ENCODE measurements at places on chromosomes 7 and 10. TPM values are rescaled to one million over a fixed set of nuclear protein-coding genes. Genes with fewer than 3 reads are reported as not detected.

The INPP5A gene
- 14.9 TPM for total RNA-seq

The TMEM178B gene
- 1.0 TPM for total RNA-seq

The SFTPA1 gene
- total RNA-seq: not detected

The PPP1R17 gene
- total RNA-seq: not detected

The PIP gene
- not detected for total RNA-seq

The ADRA2A gene
- 0.07 TPM for total RNA-seq

The SLC29A3 gene
- 4.4 TPM for total RNA-seq

The MEOX2 gene
- not detected for total RNA-seq

The CTAGE8 gene
- 1.5 TPM for total RNA-seq

The SVOPL gene
- not detected for total RNA-seq

The FRG2B gene
- total RNA-seq: not detected

The ATOH7 gene
- total RNA-seq: not detected

The GPR141 gene
- not detected for total RNA-seq

The ADIRF gene
- not detected for total RNA-seq

The GDF2 gene
- total RNA-seq: not detected

DNA sequence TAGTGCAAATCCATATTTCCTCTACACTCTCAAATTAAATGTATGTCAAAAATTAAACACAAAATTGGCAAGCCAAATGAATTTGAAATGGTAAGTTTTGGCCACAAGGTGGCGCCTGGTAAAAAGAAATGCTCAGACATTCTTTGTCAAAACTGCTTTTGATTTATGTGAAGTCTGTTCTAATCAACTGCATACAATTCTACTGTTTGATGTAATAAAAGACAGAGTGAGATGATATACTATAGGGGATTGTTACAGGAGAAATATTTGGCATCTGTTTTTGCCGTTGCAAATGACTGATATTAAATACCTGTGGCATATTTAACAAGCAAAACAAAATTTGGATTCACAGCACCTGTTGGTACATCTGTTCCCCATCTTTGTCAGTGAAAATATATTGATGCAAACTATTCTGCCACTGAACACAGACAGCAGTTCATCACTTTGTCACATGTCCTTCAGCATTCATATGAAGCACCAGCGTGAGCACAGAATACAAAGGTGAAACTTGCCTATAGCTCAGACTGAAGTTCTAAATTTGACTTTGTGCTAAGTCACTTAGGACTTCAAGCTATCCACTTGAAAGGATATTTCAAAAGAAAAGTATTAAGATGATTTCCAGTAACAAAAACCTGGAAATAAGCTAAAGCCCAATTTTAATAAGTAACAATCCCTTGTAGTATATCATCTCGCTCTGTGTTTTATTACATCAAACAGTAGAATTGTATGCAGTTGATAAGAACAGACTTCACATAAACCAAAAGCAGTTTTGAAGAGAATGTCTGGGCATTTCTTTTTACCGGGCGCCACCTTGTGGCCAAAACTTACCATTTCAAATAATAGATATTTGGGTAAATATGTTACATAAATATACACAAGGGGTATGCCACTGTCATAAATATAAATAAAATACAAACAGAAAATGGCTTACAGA lies 10.2 kb upstream of the CH25H start:
- peak; percentile 69 for DNase-seq

DNA sequence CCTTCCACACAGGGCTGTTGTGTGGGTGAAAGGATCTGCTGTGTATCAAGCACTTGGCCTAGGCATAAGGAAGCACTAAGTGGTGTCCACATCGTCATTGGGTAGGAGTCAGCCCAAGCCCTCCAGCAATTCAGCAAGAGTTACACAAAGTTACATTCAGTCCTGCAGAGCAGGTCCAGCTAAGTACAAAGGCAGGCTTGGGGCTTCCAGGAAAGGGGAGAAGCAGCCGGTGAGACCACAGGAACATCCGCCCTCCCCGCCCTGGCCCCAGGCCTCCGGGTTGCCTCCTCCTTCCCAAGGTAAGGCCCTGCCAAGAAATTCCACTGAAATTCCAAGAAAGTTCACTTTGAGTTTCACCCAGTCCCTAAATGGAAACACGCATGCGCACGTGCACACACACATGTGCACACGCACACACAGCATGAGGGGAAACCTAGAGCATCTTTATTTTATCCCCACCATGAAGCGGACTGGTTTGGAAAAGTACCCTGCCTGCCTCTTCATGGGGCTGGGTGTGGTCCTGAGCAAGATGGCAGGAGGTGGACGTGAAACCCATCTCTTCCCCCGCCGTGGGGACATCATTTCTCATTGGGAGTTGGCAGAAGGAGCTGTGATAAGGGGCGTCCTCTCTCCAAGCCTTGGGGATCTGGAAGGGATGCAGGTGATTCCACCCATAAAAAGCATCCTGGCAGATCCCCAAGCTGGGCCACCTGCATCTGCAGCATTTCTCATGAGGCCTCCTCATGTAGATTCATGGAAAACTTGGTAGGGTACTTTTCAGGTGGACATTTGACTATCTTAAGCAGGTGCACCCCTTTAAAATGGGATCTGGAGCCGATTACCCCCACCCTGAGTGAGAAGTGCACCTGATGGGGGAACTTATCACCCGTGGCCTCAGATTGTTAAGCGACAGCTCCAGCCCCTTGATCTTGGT lies 69.1 kb upstream of the NANOS1 start:
- DNase-seq: no peak

DNA sequence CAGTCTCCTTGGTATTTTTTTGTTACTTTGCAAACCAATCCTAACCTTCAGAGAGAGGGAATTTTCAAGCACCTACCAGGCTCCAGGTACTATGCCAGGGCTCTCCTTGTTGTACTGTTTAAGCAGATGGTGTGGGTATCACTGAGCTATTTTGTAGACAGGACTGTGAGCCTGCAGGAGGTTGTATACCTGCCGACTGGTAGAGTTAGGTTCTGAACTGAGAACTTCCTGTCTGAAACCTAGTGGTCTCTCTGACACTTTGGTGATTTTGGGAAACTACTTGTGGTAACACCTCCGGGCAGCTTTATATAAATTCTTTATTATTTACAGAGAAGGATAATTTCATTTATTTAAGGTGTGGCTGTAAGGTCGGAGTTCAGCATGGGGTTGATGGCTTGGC lies 4.6 kb downstream of the ZNF853 start:
- DNase-seq: no peak

- DNase-seq: no peak
Measured at GRCh38 chr7:31892099-31892829, 177.9 kb downstream of the PDE1C start.

DNA sequence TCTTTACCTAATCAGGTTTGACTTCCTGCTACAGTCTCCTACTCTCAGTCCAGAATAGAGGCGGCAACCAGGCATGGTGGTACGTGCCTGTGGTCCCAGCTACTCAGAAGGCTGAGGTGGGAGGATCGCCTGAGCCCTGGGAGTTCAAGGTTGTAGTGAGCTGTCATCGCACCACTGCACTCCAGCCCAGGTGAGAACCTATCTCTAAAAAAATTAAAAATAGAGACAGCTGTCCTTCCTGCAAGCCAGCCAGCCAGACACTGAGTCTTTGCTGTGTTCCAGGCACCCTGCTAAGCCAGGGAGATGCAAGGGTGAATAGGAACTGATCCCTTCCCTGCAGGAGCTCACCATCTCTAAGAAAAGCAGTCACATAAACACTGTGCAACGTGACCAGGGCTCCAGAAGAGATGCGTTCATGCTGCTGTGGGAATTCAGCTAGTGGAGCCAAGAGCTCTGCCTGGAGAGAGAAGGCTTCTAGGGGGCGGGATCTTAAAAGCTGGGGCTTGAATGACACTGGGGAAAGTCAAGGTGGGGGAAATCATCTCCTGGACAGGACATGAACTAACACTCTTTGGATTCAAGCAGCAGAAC lies 22.1 kb upstream of the SLIT1 start:
- no peak for DNase-seq

DNA sequence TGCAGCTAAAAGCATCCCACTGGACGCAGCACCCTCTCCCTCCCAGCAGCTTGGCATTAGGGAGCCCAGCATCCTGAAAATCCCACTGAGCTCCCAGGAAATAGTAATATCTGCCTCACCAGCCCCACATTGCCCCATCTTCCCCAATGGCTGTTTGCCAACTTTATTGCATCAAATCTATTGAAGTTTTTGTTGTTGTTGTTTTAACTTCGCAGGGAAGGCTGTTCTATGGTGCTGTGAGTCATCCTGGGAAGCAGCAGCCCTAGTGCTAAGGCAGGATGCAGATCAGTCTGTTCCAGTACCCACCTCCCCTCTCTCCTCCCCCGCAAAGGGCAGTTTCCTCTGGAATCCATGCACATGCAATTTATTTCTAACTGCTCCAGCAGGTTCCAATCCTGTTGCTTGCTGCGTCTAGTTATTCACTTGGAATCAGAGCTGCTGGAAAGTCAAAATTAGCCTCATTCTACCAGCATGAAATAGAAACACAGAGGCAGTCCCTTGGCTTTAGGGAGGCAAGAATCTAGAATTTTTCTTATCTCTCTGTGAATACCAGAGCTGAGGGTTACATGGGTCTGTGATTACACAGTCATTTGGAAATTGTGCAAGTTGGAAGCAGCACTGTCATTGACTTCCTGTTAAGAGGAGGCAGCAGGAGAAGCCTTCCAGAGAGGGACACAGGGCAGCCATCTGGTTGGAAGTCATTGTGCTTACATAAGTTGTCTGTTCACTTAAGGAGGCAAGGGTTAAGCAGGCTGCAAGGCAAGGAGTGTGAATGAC lies 115.9 kb upstream of the CACUL1 start:
- no peak for DNase-seq

DNA sequence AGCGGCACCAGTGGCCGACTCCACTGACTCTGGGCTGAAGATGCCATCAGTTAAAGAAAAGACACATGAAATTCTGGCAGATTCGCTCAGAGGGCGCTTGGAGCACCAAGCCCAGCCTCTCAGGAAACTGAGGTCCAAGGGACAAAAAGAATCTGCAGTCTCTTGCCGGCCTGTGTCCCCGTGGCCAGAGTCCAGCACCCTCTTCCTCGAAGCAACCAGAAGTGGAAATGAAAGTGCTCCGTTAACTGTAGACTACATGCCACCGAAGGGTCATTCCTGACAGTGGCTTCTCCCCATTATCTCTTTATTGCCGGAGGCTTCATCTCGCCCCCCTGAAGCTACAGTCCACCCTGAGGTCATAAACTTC lies 1.0 kb upstream of the CHST15 start:
- DNase-seq: no peak

DNA sequence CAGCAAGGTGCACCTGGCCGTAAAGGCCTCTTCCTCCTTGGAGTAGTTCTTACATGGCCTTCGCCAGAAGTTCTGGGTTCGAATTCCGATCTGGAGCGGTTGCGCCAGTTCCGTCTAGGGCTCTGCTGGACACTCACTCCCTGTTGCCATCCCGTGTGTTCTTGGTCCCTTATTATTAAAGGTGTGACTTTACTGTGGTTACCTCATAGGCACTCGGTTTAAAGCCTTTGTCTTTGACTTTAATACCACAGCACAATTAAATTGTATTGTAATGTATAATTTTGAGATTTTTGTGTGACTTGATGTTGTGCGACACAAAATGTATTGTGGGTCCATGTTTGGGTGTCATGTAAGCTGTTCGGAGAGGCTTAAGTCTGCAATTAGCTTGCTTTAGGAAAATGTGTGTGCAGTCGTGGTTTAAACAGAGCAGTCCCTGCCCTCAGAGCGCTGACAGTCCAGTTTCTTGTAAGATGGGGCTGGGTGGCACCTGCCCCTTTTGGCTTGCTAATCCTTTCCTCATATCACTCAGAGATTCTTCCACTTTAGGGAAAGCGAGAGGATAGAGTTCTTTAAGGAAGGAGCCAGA lies 919 bp downstream of the INPP5F start:
- DNase-seq: no peak

GRCh38 chr7:71612911-71613310 lies 481.0 kb downstream of the GALNT17 start:
- DNase-seq: no peak

- no peak for DNase-seq
Measured at GRCh38 chr7:115825456-115826115, 205.0 kb downstream of the TFEC start.

DNA sequence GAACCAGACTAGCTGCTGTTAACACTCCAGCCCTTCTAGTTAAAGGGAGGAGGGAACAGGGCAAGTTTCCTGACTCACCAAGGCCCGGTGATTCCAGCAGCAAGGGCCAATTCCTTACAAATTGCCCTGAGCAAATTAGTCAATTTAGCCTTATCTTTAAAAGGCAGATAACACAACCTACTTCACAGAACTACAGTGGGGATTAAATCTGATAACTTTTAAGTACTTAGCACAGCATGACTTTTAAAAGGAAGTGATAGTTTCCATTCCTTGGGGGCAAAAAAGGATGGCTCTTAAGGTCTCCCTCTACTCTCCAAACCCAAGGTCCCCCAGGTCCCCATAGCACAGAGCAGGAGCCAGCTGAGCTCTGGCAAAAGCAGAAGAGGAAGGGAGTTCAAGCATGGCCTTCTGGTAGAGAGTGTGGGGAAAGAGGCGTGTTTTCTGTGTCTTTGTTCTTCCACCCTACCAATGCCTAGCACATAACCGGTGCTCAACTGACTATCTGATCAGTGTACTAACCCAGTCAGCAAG lies 4.0 kb downstream of the CDCA7L start:
- DNase-seq: no peak

DNA sequence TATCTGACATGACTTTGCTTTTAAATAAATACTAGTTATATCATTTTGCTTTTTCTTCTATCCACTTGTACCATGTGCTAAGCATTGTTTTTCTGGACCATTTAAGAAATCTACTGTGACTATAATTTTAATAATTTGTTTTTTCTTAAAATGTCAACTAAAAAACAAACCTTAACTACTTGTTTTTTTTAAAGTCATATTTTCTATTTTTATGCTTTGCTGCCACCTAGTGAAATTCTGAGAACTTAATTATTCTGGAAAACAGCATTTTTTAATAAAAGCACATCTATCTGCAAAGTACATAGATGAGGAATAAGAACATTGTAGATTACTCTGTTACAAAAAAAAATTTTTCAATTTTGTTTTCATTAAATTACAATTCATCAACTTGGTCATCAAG lies 47.4 kb downstream of the ORC5 start:
- DNase-seq: no peak

GRCh38 chr10:93193906-93194305 lies 120.2 kb downstream of the CYP26A1 start:
- DNase-seq: no peak

GRCh38 chr10:32964270-32964669 lies 6.2 kb upstream of the ITGB1 start:
- DNase-seq: no peak

- DNase-seq: no peak
Measured at GRCh38 chr10:96407560-96408069, 48.8 kb upstream of the OPALIN start.

GRCh38 chr7:526460-527034 lies 6.9 kb upstream of the PDGFA start:
- no peak for DNase-seq
